Foreskin keratinocyte (primary cell): ENCODE measurements at places on chromosomes 12 and 14.

DNA sequence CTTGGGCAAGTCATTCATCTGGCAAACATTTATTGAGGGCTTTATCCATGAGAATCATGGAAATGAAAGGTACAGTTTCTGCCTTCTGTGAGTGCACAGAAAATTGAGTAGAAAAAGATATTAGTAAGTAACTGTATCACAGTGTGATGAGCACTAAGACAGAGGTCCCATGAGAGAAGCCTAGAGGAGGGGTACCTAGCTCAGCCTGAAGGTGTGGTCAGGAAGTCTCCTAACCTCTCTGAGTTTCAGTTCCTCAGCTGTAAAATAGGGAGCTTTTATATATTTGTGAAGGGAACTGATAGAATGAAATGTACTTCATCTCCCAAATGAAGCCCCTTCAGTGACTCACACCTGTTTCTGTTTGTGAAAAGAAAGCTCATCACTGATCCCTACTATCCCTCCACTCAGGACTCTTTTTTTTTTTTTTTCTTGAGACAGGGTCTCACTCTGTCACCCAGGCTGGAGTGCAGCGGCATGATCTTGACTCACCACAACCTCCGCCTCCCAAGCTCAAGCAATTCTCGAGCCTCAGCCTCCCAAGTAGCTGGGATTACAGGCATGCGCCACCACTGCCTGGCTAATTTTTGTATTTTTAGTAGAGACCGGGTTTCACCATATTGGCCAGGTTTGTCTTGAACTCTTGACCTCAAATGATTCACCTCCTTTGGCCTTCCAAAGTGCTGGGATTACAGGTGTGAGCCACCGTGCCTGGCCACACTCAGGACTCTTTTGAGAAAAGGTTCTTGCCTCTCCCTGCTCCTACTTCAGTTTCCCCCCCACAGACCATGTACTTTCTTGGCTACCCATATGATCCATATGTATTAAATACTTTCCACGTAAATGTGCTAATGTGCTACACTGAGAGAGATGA is 93.7 kb upstream of the FUT8 start:
- DNase-seq, result no peak

DNA sequence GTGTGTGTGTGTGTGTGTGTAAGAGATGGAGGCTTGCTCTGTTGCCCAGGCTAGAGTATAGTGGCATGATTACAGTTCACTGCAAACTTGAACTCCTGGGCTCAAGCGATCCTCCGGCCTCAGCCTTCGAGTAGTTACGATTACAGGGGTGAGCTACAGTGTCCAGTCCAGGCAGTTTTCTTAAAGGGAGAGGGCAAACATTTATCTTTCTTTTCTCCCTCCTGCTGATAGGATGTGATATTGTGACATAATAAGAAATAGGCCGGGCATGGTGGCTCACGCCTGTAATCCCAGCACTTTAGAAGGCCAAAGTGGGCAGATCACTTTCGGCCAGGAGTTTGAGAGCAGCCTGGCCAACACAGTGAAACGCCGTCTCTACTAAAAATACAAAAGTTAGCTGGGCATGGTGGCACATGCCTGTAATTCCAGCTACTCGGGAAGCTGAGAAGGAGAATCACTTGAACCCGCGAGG is 31.8 kb upstream of the CLIP1 start:
- DNase-seq, result no peak

DNA sequence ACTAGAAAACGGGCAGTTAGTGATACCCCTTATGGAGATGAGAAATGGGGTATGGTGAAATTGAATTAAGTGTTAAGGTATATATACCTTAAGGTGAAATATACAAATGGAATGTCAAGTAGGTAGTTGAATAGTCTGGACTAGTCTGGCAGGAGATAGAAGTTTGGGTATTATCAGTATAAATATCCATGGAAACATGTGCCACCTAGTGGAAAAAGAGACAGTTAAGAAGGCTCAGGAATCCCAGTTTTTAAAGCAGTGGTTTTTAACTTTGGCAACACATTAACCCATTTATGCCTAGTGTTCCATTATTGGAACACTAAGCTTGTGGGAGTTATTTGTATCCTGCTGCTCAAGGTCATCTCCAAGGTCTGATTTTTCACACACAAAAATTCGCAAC is 38.6 kb upstream of the TPH2 start:
- DNase-seq, result peak; percentile 55

GRCh38 chr14:38243696-38244240 is 12.1 kb downstream of the CLEC14A start:
- DNase-seq, result no peak

GRCh38 chr12:109766251-109766778 is 52.7 kb downstream of the FAM222A start:
- DNase-seq, result no peak

GRCh38 chr12:130413909-130414308 is 76.2 kb downstream of the PIWIL1 start:
- no peak for DNase-seq

DNA sequence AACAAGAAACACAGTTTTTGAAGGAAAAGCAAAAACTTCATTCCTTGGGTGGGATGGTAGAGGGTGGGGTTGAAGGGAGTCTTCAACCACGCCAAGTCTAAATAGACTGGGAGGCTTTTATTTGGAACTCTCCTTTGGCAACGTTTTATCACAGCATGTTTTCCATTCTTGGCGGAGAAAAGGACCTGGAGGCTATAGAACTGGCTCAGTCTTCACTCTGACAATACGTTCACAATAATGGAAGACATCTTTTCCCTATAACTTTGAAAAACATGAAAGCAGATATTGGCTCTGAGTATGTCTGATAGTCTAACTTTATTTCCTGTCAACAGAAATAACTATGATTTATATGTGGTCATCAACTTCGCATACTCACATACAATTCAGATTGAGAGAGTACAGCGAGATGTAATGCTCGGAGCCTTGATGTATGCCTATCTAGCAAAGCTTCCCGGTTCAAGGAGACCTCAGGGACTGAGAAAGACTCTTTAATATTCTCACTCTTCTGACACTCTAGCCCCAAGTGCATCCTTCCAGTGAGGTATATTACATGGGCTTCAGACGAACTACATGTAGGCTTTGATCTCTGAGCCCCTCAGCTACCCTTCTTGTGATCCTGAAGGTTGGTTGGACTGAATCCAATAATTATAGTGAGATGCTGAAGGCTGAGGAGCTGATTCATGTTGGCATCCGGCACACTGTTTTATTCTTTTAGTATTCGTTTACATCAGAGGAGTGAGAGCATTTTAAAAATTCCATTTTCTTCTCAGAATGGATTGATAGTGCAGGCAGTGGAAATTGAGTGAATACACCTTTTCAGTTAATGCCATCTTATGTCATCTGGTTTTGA is 14.0 kb downstream of the TMEM30B start:
- peak; percentile 27 for DNase-seq

DNA sequence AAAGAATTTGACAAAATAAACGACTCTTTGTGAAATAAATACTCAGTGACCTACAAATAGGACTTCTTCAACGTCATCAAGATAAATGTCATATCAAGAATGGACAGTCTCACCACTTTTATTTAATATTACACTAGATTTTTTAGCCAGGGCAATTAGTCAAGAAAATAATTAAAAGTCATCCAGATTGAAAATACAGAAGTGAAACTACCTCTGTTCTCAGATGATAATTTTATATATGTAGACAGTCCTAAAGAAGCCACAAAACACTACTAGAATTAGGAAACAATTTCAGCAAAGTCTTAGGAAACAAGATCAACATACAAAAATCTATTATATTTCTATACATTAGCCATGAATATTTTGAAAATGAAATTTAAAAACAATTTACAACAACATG is 689.6 kb upstream of the SEL1L start:
- no peak for DNase-seq
